Activated T-helper 17 cell treated with anti-CD3 and anti-CD28 coated beads, Interleukin-2, amount 50 U/mL, for 72 hours (primary cell): ENCODE measurements at places on chromosomes 4 and X. TPM values are rescaled to one million over a fixed set of nuclear protein-coding genes. Genes with fewer than 3 reads are reported as not detected.

Gene SLC6A14
- not detected for total RNA-seq

Gene FAM47E
- total RNA-seq, result not detected

Gene PHOX2B
- not detected for total RNA-seq

Gene ARHGEF6
- 67.6 TPM for total RNA-seq

Gene MBNL3
- total RNA-seq, result 6.6 TPM

Gene CYSLTR1
- 1.7 TPM for total RNA-seq

Gene ZNF185
- total RNA-seq, result 2.3 TPM

Gene GUCY1B1
- 0.11 TPM for total RNA-seq

Gene XKRX
- 0.13 TPM for total RNA-seq

Gene GASK1B
- not detected for total RNA-seq

Gene PRRG3
- total RNA-seq, result not detected
